NAMALWA (cell line): ENCODE measurements at places on chromosomes 3 and 15.
A peak's percentile ranks its signal among the peaks of the same experiment; 100 is the strongest.

DNA sequence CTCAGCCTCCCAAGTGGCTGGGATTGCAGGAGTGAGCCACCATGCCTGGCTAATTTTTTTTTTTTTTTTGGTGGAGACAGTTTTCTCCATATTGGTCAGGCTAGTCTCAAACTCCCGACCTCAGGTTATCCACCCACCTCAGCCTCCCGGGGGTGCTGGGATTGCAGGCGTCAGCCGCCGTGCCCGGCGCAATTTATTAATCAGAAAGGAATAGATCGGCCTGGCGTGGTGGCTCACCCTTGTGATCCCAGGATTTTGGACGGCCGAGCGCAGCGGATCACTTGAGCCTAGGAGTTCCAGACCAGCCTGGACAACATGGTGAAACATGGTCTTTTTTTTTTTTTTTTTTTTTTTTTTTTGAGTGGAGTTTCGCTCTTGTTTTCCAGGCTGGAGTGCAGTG lies 13.3 kb upstream of the GOLGA8M start:
- no peak for DNase-seq

DNA sequence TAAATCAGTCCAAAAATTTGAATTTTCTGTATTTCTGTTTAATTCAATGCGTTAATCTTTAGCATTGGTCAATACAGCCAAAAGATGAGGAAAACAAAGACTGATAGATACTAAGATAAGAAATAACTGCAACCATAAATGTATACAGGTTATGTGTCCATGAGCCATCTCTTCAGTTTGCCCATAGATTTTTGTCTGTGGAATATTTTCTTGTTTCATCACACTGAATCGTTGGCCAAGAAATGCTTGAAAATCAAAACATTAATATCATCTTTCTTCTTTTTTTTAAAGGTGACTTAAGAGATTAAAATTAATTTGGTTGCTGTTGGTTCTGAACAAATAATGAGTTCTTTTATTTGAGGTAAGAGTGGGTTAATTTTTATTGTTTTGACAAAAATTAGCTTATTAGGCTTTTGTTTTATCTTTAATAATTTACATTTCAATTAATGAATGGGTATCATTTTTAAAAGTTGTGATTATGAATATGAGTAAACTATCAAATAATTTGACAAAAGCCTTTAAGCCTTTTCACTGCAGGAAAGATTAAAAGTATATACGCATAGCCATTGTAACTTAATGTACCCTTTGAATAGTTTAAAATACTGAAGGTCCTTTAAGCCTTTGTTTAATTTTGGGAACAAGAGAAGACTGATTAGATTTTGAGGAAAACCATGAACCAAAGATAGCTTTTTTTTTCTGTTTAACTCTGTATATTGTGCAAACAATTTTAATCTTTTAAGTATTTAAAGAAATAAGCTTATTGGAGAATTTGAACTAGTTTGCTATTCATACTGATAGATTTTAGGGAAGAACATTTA lies 14.7 kb upstream of the CHD2 start:
- peak; percentile 3 for DNase-seq

DNA sequence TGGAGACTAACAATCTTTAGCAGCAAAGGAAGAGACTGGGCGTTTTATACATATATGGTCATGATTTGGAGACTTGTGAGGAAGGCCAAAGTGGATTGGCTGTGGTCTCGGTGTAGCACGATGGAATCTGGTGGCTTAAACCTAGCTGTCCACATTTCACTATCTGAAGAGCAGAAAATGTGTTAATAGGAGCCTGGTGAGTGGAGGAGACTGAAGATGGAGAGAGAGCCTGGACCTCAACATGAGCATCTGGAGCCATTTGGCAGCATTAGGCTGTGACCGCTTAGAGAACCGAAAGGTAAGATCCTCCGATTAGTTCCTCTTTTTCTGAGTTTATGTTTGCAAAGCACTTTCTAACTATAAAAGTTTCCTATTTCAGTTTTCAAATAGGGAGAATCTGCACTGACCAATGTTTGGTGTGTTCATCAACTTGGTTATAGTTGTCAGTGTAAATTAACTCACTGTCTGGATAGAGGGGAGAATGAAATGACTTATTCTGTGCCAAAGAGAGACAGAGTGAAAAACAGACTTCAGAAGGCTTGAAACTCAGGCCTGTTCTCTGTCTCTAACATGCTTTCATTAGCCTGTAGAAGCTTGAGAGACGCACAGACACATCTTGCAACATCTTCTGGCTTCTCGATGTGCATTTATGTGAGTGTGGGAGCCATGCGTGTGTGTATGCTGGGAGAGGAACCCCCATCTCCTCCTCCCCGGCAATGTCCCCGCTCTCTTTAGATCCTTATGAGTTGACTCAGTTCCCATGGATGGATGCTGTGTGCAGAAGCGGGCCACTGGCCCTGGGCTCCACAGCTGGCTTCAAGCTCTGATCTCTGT lies 244.7 kb upstream of the TBL1XR1 start:
- peak; percentile 81 for DNase-seq

DNA sequence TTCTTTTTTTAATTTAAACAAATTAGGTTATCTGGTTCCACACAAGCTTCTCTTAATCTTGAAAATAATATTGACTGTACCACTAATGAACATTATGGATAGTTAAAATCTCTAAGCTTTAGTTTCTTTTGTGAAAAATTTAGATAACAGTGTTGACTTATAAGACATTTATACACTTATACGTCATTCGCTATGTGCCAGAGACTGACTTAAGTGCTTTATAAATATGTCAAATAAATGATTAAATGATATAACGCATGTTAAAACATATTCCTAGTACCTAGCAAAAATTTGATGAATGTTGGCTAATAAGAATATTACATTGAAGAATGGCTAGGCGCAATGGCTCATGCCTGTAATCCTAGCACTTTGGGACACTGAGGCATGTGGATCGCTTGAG lies 96.3 kb downstream of the PCCB start:
- no peak for DNase-seq

GRCh38 chr15:50886139-50886467 lies 22.4 kb upstream of the AP4E1 start:
- no peak for DNase-seq

DNA sequence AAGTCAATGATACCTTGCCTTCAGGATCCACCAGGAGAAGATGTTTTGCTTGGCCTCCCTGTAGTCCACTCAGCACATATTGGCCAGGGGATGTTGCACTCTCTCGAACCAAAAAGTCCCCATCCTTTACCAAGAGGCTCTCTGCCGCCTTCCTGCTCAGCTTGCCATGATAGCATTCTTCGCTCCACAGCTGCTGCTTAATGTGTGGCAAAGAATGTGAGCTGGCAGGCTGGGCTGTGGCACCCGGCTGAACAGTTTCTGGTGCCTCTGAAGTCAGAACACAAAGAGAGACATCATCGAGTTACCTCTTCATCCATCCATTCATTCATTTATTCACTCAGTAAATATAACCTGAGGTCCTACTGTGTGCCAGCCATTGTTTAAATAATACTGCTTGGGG lies 23.9 kb upstream of the CEP152 start:
- no peak for DNase-seq
